ENCODE measurements at places on chromosomes 1 and 21. TPM values are rescaled to one million over a fixed set of nuclear protein-coding genes. Genes with fewer than 3 reads are reported as not detected.
A peak's percentile ranks its signal among the peaks of the same experiment; 100 is the strongest.

Gene DPYD
- 38.7 TPM for total RNA-seq

DNA sequence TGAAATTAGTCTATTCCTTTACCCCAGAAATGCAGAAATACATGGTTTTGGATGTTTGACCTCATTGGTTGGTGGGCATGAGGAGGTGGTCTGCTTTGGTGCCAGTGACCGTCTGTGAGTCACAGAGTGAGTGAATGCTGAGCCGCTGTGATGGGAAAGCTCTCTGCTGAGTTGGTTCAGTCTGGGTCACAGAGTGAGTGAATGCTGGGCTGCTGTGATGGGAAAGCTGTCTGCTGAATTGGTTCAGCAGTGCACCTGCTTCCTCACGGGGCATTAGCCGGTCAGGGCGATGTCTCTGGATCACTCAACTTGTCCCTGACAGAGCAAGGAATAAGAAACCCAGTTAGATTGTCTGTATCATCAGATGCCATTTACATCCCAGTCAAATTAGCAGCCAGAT is 40.8 kb downstream of the ADARB1 start:
- no peak for DNase-seq

Gene LHX8
- not detected for total RNA-seq

Gene DUSP23
- 37.5 TPM for total RNA-seq

DNA sequence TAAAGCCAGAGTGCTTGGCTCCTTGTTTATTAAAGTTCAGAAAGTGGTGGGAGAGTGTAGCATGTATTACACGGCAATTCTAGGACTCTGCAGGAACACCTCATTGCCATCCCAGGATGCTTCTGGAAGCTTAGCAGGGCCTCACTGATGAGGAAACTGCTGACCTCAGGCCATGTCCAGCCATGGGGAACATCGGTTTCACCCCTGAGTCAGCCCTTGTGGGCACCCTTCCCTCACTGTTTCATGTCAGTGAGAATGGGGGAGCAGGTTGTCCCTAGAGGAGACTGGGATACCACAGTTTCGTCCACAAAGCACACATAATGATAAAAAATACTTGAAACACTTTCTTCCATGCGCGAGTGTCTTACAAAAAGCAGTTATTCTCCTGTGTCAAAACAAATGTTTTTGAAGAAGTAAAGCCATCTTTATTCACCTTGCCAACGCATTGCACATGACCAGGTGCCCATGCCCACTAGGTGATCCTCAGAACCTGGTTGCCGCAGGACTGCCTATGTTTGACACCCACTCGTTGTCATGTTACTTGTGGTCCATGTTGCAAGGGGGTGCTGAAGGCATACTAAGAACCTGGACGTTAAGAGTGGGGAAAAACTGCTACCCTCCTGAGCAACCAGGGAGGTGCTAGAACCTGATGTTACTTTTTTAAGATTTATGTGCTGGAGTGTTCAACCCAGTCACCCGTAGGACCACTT is 41.2 kb upstream of the TTC22 start:
- no peak for DNase-seq

Gene ST6GALNAC5
- 4.6 TPM for total RNA-seq

Gene CR2
- total RNA-seq = not detected

GRCh38 chr1:219058891-219059820 is 114.5 kb upstream of the LYPLAL1 start:
- DNase-seq = no peak

DNA sequence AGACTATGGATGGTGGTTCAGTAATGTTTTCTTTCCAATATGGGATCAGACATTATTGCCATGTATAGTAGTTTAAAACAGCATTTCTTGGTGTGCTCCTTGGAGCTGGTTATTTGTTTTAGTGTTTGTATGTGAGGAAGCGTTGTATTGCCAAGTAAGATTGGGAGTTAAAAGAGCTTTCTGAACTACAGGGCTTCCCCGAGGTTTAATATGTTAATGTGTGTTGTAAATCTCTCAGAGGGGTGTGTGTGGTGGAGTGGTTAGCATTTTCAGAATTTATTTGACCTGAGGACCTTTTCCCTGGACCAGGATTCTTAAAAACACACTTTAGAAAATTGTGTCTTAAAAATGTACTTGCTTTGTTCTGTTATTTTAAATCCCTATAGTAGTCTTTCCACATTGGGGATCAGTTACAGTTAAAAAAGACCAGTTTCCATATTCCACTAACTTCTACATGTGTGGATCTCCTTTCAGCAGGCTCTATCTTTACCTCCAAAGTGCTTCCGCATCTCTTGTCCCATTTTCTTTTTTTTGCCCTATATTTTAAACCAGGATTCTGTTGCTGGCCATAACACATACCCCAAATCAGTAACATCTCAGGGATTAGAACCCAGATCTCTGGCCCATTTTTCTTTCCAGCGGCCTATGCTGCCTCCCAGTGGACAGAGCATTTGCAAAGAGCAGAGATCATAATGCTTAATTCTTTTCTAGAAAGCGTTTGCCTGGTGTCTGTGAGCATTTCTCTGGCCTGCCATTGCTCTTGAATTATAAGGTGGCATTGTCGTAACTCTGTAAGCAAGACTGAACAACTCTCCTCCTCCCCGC is 58.6 kb downstream of the PBX1 start:
- DNase-seq = no peak

- DNase-seq = no peak
Observed at GRCh38 chr1:224378855-224379631, 22.4 kb downstream of the CNIH4 start.

Gene ADAM30
- not detected for total RNA-seq

DNA sequence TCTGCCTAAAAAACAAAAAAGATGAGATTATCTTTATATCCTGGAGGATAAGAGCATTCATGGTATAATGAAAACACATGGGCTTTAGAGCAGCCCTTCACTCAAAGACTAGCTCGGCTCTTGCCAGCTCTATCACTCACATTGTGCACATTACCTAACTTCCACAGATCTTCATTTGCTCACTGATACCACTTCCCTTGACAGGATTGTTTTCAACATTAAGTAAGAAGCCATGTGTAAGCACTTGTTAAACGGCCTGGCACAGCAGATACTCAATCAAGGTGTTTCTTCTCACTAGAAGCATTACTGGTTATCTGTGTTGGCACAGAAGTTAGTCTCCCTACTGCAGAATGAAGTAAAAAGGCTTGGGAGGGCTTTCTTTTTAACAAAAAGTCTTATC is 18.7 kb downstream of the LPGAT1 start:
- no peak for DNase-seq

DNA sequence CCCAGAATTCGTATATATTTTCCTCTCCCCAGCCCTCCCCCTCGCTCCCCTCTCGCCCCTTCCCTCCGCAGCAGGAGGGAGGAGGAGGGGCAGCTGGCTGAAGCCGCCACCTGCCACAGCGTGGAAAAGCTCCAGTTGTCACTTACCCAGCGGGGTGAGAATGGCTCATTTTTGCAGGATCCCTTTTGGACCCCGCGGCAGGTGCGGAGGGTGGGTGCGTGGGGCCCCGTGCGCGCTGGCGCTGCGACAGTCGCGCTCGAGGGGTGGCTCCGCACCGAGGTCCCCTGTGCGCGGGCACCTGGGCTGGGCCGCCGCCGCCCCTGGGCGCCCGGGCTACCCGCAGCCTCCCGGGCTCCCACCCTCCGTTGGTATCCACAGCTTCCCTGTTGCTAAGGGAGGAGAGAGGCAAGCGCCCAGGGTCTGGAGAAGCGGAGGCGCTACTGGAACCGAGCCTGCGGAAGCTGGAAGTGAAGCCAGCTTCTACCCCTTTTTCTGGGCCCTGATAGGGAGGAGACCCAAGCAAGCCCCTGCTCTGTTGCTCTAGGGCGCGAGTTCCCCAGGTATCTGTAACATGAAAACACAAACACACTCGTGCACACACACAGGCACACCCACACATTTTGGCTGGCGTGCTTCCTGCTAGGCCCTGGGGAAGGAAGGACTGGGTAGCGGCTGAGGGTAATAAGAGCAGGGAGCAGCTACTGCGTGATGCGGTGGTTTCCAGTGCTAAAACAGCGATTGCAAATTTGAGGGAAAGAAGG is at the start of gene ERICH3:
Gene ERICH3, minus strand, starts transcription at position 442 of the 761 bp plus-strand sequence. Its CDS starts 273 bp downstream, at position 169.
- peak; percentile 23 for DNase-seq

DNA sequence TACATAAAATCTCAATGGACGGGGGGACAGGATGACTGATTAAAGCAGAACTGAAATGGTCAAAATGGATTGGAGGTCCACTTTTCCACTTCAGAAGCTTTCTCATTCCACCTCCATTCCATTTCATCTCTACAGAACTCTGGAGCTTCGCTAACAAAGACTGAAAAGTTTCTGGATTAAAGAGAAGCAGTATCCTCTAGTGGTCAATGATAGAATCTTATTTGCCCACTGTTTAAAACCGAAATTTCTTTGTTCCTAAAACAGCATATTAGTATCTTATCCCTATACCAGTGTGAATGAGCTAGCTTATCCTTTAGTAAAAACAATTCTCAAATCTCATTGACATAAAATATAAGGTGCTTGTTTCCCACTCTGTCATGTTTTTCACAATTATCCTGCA is 890.6 kb downstream of the KCNT2 start:
- DNase-seq = no peak

- no peak for DNase-seq
Observed at GRCh38 chr1:215273838-215274516, 191.4 kb downstream of the KCNK2 start.

DNA sequence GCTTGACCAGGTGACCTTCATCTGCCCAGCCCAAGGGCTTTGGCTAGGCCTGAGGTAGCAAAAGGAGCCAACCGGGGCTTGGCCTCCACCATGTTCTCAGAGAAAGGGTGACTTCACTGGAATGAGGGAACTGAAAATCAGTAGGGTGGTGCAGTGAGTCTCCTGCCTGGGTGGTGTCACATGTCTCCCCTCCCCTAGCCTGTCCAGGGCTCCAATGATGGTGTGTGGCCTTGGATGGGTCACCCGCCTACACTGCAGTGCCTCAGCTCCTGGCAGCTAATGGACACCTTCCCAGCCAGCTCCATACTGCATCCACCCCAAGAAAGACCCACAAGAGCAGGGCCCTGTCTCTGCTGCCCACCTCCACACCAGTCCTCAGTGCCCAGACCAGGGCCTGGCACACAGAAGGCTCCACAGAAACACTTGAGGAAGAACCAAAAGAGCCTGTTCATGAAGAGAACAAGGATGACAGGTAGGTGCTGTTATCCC is 678.7 kb downstream of the MATN1 start:
- no peak for DNase-seq

GRCh38 chr1:83318366-83318765 is 680.6 kb downstream of the TTLL7 start:
- DNase-seq = no peak

GRCh38 chr1:78468521-78468920 is 22.3 kb upstream of the PTGFR start:
- no peak for DNase-seq

DNA sequence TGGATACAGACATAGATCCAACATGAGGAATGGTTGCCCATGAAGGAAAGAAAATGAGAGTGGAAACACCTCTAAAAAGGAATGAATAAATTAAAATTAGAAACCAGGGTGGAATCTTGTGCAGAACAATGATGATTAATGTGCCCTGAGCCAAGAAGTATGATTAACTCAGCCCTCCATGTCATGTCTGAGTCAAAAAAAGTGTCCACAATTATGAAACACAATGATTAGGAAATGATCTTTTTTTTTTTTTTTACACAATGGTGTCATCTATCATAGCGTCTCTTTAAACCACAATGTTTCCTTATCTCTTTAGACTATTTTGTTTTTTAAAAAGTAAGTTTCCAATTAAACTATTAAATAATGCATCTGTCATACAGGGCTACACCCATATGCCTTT is 78.9 kb upstream of the RAB4A start:
- DNase-seq = no peak

- no peak for DNase-seq
Observed at GRCh38 chr1:150273311-150273710, 721 bp downstream of the C1orf54 start.

Gene GJA8
- total RNA-seq = not detected

DNA sequence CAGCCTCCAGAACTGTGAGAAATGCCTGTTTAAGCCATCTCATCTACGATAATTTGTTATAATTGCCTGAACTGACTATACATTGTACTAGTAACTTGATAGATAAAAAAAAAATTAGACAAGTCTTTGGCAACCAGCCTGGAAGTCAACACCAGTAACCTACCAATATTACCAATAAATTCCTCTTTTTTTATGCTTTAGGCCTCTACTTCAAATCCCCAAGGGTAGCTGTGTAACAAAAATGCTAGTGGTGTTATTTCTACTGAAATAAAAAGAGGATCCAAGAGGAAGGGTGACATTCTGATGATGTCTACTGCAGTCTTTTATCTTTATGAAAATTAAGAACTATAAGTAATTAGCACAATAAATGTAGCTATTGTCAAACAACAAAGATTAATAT is 151.7 kb upstream of the SAMSN1 start:
- DNase-seq = no peak

DNA sequence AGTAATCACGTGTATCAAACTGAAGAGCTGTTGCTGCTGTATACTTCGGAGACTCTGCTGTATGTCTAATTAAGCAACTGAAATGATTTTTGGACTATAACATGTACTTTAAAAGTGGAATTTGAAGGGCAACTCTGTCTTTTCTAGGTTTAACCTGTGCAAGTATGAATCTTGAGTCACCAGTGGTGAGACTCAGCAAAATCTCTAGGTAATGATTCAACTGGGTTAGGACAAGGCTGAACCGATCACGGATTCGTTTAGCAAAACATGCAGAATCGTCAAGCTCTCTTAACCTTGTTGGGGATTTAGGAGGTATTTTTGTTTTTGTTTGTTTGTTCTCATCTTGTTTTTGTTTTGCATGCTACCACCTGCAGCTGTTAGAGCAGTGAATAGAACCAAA is 149.6 kb downstream of the CYYR1 start:
- DNase-seq = no peak

Gene SH2D5
- 0.83 TPM for total RNA-seq

Gene NHLH1
- total RNA-seq = not detected

DNA sequence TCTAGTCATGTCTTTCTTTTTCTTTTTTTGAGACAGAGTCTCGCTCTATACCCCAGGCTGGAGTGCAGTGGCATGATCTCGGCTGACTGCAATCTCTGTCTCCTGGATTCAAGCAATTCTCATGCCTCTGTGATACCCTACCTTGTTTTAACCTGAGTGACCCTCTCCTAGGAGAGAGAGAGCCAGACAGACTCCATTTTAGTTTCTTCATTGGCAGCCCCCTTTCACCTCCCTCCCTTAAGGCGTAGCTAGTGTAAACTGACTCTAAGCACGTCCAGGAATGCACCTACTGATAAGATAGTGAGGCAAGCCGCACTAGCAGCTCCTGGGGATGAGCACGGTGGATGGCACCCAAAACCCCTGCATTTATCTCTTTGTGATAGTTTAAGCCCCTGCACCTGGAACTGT is 5.2 kb upstream of the PKNOX1 start:
- no peak for DNase-seq

- DNase-seq = peak; percentile 31
Observed at GRCh38 chr1:59354709-59355337, 57.9 kb downstream of the FGGY start.

Gene NEXN
- total RNA-seq = 2.4 TPM

DNA sequence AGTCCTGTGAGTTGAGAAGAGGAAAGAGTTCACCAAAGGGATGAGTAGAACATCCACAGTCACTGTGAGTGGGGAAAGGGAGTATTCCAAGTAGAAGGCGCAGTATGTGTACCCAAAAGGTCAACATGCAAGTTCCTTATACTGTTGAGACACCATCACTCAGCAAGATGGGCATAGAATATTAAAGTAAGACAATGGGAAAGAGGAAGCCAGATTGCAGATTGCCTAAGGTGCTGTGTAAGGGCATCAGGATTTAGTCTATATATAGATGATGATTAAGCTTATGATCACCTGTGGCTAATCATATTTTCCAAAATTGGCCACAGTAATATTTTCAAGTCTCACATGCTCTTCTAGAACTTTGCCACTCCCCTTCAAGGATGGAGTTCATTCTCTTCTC is 120.1 kb upstream of the CAMK1G start:
- DNase-seq = no peak

- no peak for DNase-seq
Observed at GRCh38 chr1:192729500-192729899, 79.3 kb upstream of the RGS2 start.

Gene GOLT1A
- not detected for total RNA-seq

Gene CACHD1
- 29.0 TPM for total RNA-seq
